GM12878 (cell line): ENCODE measurements at places on chromosomes 3 and 15. TPM values are rescaled to one million over a fixed set of nuclear protein-coding genes. Genes with fewer than 3 reads are reported as not detected.

DNA sequence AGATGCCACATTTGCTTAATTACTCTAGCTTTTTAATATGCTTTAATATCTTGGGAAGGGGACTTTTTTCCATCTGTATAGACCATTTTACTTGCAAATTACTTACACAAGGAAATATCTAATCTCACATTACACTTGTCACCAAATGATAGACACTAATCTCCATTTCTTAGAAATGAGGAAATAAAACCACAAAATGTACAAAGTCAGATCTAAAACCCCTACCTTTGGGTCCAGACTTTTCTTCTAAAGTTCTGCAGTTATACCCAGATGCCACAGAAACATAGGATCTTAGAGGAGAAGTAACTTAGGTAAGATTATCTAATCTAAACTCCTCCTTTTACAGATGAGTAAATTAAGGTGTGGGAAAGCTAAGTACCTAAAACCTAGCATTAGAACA is 44.3 kb downstream of the CD200R1L start:
- H3K4me3 ChIP-seq: no peak overlapping the region
- no peak overlapping the region for H3K27ac ChIP-seq
- no peaks in the 10 kb centered on the region for H3K4me1 ChIP-seq
- DNase-seq: no peak

DNA sequence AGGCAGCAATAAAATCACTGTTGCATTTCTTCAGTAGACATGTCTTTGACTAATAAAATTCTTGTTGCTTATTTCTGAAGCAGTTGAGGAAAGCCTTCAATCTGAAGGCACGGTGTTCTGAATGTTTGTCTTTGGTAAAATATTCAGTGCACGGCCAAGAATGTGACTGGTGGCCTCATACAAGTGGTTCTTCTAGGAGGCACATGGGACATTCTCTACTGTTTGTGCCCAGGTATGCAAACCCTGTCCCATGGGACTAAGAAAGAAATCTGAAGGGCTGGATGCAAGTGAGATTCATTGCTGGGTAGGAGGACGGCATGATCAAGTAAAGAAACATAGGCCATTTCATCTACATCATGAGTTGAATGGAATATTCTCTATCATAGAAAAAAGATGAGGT is 250.6 kb upstream of the NR2F2 start:
- no peaks in the 10 kb centered on the region for H3K4me1 ChIP-seq
- no peak overlapping the region for H3K27ac ChIP-seq
- H3K36me3 ChIP-seq: no peaks in the 10 kb centered on the region
- H3K27me3 ChIP-seq: no peaks in the 10 kb centered on the region
- no peak for DNase-seq

DNA sequence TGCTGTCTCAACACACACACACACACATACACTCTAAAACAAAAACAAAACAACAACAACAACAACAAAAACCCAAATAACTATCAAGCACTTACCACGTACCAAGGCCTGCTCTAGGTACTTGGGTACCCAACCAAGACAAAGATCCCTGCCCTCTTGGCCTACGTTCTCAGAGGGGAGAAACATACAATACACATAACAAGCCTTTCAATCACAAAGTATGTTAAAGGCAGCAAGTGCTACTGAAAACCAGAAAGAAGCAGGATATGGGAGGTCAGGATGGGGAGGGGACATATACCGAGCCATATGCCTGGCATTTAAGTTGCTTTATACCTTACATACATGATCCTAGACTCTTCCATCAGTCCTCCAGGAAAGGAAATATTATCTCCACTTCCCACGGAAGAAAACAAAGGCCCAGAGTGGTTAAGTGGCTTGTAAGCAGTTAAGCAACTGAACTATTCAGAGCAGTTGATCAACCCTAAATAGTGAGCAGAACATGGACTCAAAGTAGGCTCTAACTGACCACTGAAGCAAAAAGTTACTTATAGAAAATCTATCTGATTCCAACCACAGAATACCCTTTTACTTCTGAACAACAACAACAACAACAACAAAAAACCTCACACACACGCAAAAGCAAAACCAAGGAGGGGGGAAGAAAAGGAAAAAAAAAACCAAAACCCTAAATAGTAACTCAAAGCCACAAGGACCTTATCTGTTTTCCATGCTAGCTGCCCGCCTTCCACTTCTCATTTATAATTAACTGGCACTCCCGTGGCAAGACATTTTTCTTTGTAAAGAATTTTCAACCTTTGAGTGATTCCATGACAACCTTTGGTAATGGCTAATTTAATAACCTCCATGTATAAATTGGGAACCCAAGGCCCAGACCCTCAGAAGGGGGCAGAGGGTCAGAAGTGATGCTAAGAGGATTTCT is 21.0 kb downstream of the PRICKLE2 start:
- H3K4me3 ChIP-seq: no peak overlapping the region
- no peaks in the 10 kb centered on the region for H3K4me1 ChIP-seq
- H3K27me3 ChIP-seq: no peaks in the 10 kb centered on the region
- no peak for DNase-seq
- no peaks in the 10 kb centered on the region for H3K36me3 ChIP-seq

- no peak for DNase-seq
- H3K36me3 ChIP-seq: no peaks in the 10 kb centered on the region
- H3K4me1 ChIP-seq: peaks cover 4% of the 10 kb centered on the region; the same call in 1 of the 2 replicates
- H3K27ac ChIP-seq: no peak overlapping the region
Observed at GRCh38 chr3:120153294-120153693, 59.0 kb upstream of the GSK3B start.

GRCh38 chr3:48504051-48504946 is at the start of gene SHISA5:
TSS of gene SHISA5 (minus strand) at chr3:48504174. CDS start at chr3:48504094, 80 bp downstream.
- no peak for DNase-seq
- H3K36me3 ChIP-seq: no peaks in the 10 kb centered on the region
- peaks cover 6% of the 10 kb centered on the region for H3K4me1 ChIP-seq
- H3K27me3 ChIP-seq: no peaks in the 10 kb centered on the region
- peak within 1 kb of the TSS; percentile 73 for H3K4me3 ChIP-seq

DNA sequence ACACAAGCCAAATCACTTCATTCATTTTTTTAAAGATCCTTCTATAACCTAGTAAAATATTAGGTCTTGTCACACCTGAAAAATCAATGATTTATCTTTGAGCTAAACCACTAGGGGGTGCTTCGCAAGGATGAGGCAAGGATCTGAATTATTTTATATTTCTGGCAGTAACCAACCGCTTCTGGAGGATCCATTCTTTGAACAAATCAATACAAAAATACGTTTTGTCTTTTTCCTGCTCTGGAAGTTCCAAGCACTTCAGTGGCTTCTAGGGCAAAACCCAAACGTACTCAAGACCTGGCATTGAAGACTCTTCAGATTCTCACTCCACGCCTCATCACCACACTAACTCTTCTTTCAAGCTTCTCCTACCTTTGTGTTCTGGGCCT is 486 bp downstream of the LSG1 start:
- peak overlapping the region; percentile 96 for H3K27ac ChIP-seq
- H3K36me3 ChIP-seq: no peaks in the 10 kb centered on the region
- H3K27me3 ChIP-seq: no peaks in the 10 kb centered on the region
- H3K4me1 ChIP-seq: peaks cover 21% of the 10 kb centered on the region
- no peak for DNase-seq

GRCh38 chr3:110391640-110392395 is 679.8 kb upstream of the NECTIN3 start:
- no peaks in the 10 kb centered on the region for H3K27me3 ChIP-seq
- H3K4me3 ChIP-seq: no peak overlapping the region
- no peak for DNase-seq
- H3K4me1 ChIP-seq: no peaks in the 10 kb centered on the region

DNA sequence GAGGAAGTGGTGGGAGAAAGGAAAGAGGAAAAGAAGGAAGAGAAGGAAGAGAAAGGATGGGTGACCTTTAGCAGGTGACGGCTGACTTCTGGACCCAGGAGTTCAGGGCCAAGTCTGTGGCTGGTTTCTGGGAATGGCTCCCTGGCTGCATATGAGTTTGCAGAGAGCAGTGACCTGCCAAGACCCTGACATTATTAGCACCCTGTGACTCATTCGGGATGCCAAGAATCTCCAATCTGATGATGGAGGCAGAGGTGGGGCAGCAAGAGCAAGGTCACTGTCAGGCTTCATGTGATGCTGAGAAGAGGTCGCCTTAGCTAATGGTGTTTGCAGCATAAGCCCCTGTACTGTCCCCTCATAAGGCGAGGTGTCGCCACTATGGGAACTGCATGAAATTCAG is 42.6 kb downstream of the MYZAP start:
- H3K36me3 ChIP-seq: no peaks in the 10 kb centered on the region
- peaks cover 5% of the 10 kb centered on the region; the same call in 1 of the 2 replicates for H3K27me3 ChIP-seq
- DNase-seq: no peak

GRCh38 chr15:80787316-80787715 is 8.1 kb downstream of the CEMIP start:
- no peaks in the 10 kb centered on the region for H3K4me1 ChIP-seq
- H3K36me3 ChIP-seq: no peaks in the 10 kb centered on the region
- no peak for DNase-seq

DNA sequence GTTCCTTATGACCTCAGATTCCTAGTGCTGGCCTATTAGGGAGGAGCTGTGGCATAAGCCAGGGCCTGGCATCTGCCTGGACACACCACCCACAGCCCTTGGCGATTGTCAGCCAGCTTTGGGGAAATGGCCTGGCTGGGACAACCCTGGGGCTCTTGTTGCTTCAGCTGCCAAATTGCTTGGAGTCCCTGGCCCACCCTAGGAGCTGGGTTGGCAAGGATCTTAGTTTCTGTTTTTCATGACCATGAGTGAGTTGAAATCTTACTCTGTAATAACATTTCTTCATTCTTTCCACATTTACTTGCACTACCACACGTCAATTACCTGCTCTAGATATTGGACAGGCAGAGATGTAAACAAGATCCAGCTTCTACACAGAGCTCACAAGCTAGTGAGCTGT is 1.9 kb upstream of the MYZAP start:
- H3K27ac ChIP-seq: no peak overlapping the region
- peaks cover 12% of the 10 kb centered on the region for H3K27me3 ChIP-seq
- no peak overlapping the region for H3K4me3 ChIP-seq
- no peaks in the 10 kb centered on the region for H3K36me3 ChIP-seq

DNA sequence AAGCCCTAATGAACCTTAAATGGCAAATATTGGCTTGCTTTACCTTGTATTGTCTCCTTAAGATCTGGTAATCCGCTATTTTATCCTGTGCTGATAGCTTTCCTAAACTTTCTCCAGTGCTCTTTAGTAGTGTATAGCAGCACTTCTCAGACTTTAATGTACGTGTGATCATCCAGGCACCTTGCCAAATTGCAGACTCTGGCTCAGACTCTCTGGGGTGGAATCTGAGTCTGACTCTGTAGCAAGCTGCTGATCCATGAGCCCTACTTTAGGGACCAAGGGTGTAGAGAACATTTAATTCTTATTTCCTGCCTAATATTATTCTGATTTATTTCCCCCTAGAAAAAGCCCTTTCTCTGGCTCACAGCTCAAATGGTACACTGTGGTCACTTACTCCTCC is 518.8 kb upstream of the ZNF385D start:
- H3K4me3 ChIP-seq: no peak overlapping the region

DNA sequence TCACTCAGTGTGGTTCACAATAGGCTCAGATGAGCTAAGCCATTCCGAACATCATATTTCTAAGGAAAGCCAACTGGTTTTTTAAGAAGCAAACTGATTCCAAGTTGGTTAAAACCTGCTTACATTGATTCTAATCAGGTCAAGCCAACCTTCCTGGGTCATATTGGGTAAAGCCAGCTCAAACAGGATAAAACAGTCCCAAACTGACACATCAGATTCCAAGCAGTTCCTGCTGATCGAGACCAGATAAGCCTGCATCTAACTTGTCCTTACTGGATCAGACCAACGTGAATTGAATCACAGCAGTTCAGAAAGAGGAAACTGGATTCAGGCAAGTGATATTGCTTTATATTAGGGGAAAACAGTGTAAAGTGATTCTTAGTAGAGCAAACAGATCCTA is 18.6 kb upstream of the THSD4 start:
- H3K36me3 ChIP-seq: no peaks in the 10 kb centered on the region
- DNase-seq: no peak
- H3K4me3 ChIP-seq: no peak overlapping the region
- no peaks in the 10 kb centered on the region for H3K27me3 ChIP-seq

DNA sequence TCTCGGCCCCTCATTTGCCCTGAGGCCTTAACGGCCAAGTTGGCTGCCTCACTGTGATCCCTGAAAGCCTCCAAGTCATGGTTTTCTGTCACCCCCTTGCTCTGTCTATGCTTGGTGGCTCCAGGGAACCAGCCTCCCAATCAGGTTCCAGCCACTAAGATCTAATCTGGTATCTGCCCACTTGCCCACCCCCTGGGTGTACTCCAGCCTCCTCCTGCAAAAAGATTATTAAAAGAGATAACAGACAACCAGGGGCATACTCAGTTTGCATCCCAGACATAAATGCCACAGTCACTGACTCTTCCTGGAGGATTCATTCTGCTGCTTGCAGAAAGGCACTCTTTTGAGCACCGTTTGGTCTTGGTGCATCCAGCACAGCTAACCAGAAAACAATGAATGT is 103.9 kb downstream of the NTRK3 start:
- H3K27ac ChIP-seq: no peak overlapping the region
- H3K4me1 ChIP-seq: no peaks in the 10 kb centered on the region
- H3K4me3 ChIP-seq: no peak overlapping the region
- H3K36me3 ChIP-seq: no peaks in the 10 kb centered on the region
- DNase-seq: no peak
- H3K27me3 ChIP-seq: no peaks in the 10 kb centered on the region

- no peak for DNase-seq
- no peaks in the 10 kb centered on the region for H3K4me1 ChIP-seq
- H3K27ac ChIP-seq: no peak overlapping the region
- no peaks in the 10 kb centered on the region for H3K27me3 ChIP-seq
Observed at GRCh38 chr15:44501768-44502366, 35.1 kb upstream of the EIF3J start.

DNA sequence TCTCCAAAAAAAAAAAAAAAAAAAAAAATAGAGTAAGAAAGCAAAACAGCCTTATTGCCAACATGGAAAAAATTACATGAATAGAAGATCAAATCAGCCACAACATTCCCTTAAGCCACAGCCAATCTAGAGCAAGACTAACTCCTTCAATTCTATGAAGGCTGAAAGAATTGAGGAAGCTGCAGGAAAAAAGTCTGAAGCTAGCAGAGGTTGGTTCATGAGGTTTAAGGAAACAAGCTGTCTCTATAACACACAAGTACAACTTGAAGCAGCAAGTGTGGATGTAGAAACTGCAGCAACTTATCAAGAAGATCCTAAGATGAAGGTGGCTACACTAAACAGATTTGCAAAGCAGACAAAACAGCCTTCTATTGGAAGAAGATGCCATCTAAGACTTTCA is 9.3 kb downstream of the PARL start:
- H3K36me3 ChIP-seq: no peaks in the 10 kb centered on the region; the same call in 1 of the 2 replicates
- no peak overlapping the region for H3K27ac ChIP-seq
- no peaks in the 10 kb centered on the region for H3K27me3 ChIP-seq
- no peak for DNase-seq

GRCh38 chr3:142027735-142028134 is 121.6 kb downstream of the TFDP2 start:
- peaks cover 4% of the 10 kb centered on the region; the same call in 1 of the 2 replicates for H3K4me1 ChIP-seq
- peak overlapping the region; percentile 68 for H3K4me3 ChIP-seq
- peak overlapping the region; percentile 39 for H3K27ac ChIP-seq

The POC1A gene
- total RNA-seq: 22.9 and 23.4 TPM in 2 replicates

The SLC22A14 gene
- total RNA-seq: not detected in 2 replicates

The CD80 gene
- 51.8 and 54.4 TPM in 2 replicates for total RNA-seq

The SNRPA1 gene
- total RNA-seq: 117 and 126 TPM in 2 replicates

The SEMA3B gene
- 0.59 and 0.74 TPM in 2 replicates for total RNA-seq

The PRR20G gene
- total RNA-seq: not detected in 2 replicates

The TRIM71 gene
- total RNA-seq: 0.48 and 0.69 TPM in 2 replicates
